ENCODE measurements at places on chromosomes 3 and 15.

DNA sequence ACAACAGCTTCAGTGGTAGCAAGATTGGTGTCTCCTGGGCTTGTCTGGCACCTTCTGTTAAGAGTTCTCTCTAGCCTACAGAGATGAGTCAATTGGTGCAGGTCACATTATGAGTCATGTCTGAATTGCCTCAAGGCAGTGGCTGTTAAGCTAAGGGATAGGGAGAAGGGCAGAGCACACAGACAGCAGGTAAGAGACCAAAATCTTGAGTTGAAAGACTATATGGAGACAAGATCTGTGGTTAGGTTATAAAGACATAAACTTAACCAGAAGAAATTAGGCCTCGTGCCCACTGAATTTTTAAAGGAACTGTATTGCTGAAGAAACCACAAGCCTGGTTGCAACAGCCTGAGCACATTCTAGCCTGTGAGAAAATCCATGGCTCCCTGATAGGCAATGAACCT is 19.2 kb upstream of the KPNA1 start:
- DNase-seq = peak; percentile 87

DNA sequence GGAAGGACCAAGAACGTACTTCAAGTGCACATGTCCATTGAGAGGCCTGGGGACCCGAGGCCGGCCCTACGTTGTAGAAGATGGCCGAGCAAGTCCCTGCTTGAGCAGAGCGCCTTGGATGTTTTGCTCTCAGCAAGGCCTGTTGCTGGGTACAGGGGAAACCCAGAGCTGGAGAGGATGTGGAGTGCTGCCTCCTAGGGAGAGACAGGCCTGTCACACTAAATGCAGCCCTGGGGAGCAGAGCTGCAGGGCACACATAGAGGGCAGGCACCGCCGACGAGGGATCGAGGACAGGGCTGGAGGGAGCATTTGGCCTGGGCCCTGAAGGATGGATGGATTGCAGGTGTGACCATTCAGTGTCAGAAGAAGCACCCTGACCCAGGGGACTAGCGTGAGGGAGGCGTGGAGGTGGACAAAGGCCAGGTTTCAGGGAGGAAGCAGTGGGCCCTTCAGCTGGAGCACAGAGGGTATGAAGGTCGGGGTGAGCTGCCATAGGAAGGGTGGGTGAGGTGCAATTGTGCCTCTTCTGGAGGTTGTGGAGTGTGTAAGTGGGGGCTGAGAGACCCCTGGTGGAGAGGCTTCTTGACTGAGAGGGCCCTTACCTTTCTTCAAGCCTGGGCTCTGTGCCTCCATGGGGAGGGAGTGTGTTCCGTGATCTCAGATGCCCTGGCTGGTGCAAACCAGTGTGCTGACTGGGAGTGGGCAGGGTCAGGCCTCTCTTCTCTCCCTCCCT is 142.4 kb downstream of the CHDH start:
- no peak for DNase-seq

DNA sequence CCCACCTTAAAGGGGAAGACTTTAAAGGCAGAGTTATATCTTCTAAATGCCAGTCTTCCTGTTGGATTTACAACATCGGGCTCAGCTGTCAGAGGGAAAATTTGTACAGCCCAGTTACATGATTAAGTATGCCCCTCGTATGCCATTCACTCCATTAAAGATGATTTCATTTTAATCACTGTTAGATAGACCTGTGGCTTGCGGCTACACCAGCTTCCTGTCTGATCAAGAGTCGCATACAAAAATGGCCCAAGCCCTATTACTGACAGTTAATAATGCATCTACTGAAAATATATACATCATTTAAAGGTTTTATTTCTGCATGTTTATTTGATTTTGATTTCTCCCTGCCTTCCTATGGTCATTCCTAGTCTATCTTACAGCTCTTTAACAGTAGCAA is 7.1 kb downstream of the EIF4E3 start:
- DNase-seq = no peak

DNA sequence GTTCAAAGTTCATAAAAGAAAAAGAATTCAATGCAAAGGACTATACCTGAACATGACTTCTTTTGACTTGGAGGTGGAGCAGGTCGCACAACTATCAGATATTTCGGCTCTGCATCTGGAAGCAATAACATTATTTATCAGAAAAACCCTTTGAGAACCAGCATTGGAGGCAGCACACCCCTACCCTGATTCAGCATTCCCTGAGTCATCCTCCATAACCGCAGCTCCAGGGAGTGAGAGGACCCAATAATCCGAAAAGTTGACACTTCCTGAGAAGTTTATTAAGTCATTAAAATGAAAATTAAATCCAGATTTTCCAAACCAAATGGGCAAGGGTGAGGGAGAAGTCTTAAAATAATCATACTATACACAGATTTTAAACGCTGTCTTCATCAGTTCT is 90.6 kb downstream of the ABI3BP start:
- DNase-seq = no peak

DNA sequence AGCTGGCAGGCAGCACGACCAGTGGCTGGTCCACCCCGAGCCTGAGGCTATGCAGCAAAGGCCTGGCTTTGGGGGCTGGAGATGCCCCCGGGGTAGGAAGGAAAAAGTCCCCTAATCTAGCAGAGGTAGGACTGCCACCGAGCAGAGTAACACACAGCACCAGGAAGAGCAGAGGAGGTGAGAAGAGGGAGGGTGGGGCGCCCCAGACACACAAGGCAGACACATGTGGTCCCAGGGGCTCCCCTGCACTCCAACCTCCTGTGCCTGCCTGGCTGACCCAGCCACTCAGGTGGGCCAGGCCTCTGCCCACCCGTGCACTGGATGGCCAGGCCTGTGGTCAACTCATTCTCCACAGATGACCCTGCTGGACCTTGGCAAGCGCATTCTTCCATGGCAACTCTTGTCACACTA is 112.4 kb downstream of the ADCY5 start:
- no peak for DNase-seq

DNA sequence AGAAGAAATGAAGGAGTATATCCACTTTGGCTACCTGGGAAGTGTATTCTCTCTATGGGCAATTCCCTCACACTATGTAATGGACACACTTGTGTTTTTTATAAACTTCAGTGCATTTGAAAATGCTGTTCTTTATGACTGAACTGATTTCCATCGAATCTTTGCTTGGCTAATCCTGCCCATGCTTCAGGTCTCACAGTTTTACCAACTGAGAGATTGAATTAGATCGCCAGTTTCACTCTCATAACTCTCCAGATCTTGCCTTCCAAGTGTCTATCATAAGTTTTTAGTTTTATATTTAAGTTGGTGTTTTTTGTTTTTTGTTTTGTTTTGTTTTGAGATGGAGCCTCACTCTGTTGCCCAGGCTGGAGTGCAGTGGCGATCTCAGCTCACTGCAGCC is 73.5 kb upstream of the MBNL1 start:
- no peak for DNase-seq

- DNase-seq = no peak
These were observed 60.4 kb downstream of the CACNA2D2 start for GRCh38 chr3:50442945-50443579.

- DNase-seq = no peak
These were observed 82.1 kb downstream of the CGNL1 start for GRCh38 chr15:57458356-57458781.

DNA sequence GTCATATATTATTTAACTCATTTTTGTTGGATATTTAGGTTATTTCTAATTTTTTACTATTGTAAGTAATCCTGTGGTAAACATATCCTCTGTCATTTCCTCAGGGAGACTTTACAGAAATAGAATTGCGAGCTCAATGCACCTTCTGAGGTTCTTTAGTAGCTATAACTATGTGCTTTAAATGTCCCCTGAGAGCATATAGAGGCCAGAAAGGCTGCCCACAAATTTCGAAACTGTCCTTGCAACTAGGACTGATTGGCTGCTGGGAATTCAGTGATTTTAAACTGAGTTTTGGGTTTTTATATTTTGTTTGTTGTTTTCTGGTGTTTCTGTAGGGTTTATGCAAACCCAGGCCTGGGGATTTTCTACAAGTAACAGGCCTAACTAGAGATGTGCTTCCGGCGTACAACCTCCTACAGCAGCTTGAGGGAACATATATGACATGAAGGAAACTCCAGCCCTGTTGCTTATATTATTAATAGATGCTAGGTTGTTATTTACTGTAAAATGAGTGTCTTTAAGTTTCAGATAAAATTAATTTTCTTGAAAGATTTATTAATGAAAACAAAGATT is 29.1 kb upstream of the P4HTM start:
- peak; percentile 69 for DNase-seq

- DNase-seq = no peak
These were observed 23.0 kb upstream of the ANP32A start for GRCh38 chr15:68843425-68844311.

DNA sequence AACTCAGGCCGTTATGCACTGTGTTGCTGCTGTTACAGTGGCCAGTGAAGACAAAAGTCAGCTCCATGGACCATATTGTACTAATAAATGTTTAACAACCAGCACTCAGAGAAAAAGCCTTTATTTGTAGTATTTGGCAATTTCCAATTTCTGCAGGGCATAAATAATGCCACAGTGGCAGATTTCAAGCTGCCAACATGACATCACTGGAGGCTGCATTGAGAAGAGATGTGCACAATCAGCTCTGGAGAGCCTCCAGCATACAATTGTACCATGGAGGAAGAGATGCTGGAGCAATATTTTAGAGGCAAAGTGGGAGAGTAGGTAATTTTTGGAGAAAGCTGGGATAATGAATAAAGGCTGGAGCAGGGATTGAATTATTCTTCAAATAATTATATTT is 9.7 kb upstream of the ALCAM start:
- DNase-seq = no peak

DNA sequence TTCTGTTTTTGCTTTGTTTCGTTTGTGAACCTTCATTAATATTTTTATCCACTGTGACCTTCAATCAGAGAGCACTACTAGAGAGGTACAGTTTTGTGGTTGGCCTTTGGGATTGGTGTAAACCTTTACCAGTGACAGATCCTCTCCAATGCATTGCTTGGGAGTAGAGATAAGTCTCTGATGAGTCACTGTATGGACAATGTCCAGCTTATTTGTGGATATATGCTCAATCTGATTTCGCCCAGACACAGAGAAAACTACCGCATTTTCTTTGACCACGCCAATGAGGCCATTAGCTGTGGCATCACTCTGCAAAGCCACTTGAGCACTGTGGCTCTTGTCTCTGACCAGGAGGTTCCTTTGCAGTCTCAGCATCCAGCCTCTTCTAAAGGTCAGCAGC is 964.7 kb downstream of the TUSC7 start:
- DNase-seq = no peak

DNA sequence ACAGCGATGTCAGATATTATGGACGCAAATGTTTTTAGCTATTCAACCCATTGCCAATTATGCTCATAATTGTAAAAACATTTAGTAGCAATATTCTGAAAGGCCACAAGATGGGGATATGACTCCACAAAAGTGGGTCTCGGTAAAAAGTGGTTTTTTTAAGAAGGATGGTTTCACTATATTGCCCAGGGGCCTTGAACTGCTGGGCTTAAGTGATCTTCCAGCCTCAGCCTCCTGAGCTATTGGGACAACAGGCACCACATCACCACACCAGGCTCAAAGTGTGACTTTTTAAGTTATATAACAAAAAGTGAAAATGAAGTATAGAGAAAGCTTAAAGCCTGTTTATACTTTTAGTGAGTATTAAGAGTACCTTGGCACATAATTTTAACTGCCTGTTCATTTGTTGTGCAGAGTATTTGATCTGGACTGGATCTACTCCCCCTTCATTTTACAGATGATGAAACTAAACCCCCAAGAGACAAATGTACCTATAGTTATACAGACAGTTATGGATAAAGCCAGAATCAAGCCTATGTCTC is 9.4 kb downstream of the NAA50 start:
- peak; percentile 77 for DNase-seq

GRCh38 chr3:120839120-120839519 is 68.9 kb upstream of the STXBP5L start:
- DNase-seq = no peak

DNA sequence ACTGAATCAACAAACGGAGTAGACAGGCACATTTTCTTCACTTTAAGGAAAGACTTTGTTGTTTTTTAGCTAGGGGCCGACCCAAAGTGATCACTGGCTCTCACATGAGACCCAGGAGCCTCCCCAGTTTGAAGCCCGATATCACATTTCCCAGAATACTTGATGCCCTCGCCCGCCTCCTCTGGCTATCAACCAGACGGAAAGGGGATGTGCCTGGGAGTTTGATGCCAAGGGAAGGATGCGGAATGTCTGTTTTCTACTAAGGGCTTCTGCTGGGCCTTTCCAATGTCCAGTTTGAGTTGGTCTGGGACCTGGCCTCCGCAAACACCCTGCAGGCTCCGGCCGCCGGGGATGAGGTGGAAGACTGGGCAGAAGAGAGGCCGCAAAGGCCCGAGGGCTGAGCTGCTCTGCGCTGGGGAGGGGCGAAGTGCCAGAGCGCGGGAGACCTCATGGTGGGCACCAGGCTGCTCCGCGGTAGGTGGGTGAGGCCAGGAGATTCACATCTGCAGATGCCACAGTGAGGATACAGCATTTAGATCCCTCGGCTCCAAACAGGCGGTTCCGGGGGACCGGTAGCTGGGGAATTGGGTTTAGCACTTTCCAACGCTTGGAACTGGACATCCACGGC is 491 bp upstream of the ZNF774 start:
- no peak for DNase-seq

- DNase-seq = no peak
These were observed 3.7 kb upstream of the WDR82 start for GRCh38 chr3:52281981-52282801.

DNA sequence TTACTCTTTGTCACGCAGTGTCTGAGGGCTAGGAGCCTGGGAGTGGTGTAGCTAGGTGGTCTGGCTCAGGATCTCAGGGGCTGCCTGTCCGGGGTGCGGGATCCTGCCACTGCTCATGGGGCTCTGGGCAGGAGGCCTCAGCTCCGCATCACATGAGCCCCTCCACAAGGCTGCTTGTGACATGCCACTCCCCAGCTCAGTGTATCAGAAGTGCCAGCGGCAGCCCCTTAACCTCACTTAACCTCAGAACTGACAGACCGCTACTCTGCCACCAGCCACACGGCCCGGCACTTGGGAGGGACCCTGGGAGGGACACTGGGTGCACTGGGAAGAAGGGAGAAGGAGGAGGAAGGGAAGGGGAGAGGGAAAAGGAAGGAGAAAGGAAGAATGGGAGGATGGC is 87.9 kb downstream of the FBLN2 start:
- DNase-seq = no peak

- DNase-seq = no peak
These were observed 30.5 kb upstream of the NOX5 start for GRCh38 chr15:68983961-68984481.

GRCh38 chr15:75063338-75063737 is 39.9 kb downstream of the PPCDC start:
- no peak for DNase-seq

- DNase-seq = no peak
These were observed 495.3 kb upstream of the AGTR1 start for GRCh38 chr3:148202386-148202785.
